Hepatocyte (in vitro differentiated cells): ENCODE measurements at places on chromosomes 11 and 22.

- no peak for DNase-seq
These were observed 74.6 kb downstream of the CASP12 start for GRCh38 chr11:104823657-104824056.

- DNase-seq = no peak
These were observed 26.0 kb downstream of the CLDN25 start for GRCh38 chr11:113805640-113806039.

- no peak for DNase-seq
These were observed 113.3 kb upstream of the SLC22A12 start for GRCh38 chr11:64477675-64478074.

GRCh38 chr11:116145187-116145865 lies 627.5 kb downstream of the BUD13 start:
- DNase-seq = no peak

- DNase-seq = no peak
These were observed 13.1 kb downstream of the TAF1D start for GRCh38 chr11:93727985-93728791.
